Fibroblast of the aortic adventitia (primary cell): ENCODE measurements at places on chromosomes 4 and X.
A peak's percentile ranks its signal among the peaks of the same experiment; 100 is the strongest.

DNA sequence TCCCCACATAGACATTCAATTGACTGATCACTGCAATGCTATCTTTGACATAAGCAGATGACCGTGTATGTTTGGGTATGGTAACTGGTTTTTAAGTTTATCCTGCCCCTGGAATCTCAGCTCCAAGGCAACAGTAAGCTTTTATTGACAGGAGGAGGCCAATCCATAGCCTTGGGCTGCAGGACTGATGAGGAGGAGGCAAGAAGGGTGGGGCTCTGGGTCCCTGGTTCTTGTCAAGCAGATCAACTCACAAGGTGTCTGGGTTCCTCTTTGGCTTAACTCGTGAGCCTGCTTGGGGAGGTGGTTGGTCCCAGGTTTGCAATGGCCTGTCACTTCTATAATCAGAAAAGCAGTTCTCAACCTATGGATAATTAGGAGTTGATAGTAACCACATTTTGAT lies 113.2 kb upstream of the STX18 start:
- no peak for DNase-seq

DNA sequence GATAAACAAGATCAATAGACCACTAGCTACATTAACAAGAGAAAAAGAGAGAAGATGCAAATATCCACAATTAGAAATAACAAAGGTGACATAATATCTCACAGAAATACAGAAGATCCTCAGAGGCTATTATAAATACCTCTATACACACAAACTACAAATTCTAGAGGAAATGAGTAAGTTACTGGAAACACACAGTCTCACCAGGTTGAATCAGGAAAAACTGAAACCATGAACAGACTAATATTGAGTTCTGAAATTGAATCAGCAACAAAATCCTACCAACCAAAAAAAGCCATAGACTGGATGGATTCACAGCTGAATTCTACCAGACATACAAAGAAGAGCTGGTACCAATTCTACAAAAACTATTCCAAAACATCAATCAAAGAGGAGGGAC lies 211.8 kb upstream of the CPEB2 start:
- no peak for DNase-seq

DNA sequence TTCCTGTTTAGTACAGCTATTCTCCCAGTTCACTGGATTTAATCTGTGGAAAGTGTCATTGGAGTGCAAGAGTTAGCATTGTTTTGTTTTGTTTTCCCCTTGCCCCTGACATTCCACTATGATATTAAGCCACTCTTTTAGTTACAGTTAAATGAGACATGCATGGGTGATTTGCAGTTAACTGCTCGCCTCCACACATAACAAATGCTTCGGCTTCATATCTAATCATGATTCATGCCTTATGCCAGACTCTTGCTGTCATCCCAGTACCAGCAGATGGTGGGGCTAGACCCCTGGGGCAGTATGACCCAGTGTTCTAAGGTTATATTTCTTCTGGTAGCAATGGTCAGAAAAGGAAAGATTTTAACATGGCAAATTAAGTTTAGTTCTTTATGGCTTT lies 80.1 kb downstream of the RAP1GDS1 start:
- DNase-seq, result peak; percentile 35

DNA sequence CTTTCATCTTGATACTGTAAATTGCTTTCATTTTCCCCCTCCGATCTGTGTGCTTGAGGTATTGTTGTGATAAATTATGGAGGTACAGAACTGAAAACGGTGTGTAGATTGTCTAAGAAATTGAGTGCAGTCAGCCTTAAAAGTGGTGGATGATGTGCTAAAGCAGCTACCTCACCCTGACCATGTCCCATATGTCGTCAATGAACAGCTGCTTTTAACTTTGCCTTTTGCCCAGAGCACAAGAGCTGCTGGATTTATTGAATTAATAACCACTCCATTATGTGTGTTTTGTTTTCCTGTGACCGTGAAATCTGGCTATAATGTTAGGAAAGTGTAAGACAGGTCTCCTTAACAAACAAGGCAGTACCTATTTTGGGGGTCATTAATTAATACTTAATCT lies 581.9 kb upstream of the PITX2 start:
- no peak for DNase-seq

- peak; percentile 77 for DNase-seq
Observed at GRCh38 chrX:70554523-70554922, 109.9 kb downstream of the DLG3 start.

GRCh38 chr4:14772388-14772787 lies 229.9 kb upstream of the CPEB2 start:
- DNase-seq, result no peak

DNA sequence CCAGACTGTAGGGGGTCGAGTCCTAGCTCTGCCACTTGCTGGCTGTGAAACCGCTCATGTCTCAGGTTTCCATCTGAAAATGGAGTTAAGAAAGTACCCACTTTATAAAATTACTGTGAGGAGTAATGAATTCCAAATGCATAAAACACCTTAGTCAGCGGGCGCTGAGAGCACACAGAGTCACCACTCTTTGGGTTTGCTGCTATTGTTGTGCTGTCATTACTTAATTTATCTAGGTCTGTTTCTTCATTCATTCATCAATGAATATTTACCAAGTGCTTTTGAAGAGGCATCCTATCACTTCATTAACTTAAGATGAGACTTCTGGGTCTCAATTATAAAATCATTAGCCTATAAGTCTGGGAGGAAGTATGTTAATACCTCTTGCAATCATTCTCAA lies 317.3 kb downstream of the FBXW7 start:
- DNase-seq, result no peak

GRCh38 chrX:15512401-15512965 lies 11.9 kb downstream of the BMX start:
- DNase-seq, result no peak

- DNase-seq, result no peak
Observed at GRCh38 chrX:49845701-49846403, 16.7 kb downstream of the PAGE4 start.

DNA sequence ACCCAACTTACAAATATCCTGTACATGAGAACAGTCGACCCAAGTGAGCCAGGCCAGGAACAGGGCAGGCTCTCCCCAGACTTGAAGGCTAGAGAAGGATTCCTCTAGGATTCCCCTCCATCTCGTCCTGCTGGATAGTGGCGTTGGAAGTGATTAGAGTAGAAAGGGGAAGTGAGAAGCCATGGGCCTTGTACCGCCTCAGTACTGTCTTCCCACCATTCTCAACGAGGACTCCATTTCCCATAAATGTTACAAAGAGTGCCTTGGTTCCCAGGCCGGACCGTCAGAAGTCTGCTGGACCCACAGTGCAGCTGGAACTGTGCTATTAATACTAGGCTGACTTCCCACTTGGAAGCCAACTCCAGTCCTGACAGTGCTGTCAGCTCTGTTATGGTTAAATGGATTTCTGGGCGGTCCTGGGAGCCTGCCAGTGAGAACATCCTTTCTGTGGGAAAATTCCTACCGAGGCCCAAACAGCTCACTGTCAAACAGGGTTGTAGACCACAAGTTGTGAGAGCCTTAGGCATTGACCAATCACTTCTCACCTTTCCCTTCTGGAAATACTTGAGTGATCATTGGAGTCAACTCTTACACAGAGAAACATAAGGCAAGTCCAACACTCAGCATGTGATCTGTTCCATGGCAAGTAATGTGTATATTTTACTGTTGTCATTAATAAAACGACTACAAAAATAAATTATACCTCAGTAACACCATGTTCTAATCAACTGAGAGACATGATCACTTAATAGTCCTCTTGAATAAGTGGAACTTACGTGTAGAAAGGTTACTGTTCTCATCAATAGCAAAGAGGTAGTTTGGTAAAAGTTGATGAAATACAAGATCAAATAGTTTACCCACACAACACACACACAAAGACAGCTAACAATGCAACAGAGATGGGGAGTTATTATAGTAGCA lies 58.4 kb downstream of the AMELX start:
- DNase-seq, result peak; percentile 72

DNA sequence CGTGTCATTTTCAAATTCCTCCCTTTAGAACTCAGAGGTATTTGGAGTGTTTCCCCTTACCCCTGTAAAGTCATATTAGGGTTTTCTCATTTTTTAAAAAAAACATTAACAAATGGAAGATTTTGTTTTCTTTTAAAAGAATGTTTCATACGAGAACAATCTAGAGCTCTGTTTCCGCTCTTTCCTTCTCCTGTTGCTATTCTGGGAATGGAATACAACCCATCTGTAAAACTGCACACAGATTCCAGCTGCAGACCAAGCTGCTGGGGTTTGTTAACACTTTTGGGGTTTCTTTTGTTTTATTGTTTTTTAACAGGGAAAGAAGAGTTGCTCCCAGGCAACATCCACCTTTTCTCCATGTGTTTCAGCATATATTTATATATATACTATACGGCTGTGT lies 61.3 kb downstream of the HCCS start:
- DNase-seq, result no peak

GRCh38 chrX:104427693-104428092 lies 138.3 kb upstream of the IL1RAPL2 start:
- no peak for DNase-seq

- no peak for DNase-seq
Observed at GRCh38 chr4:47692691-47693090, 145.2 kb downstream of the CORIN start.

- peak; percentile 40 for DNase-seq
Observed at GRCh38 chr4:173958445-173958844, 325.0 kb downstream of the FBXO8 start.

DNA sequence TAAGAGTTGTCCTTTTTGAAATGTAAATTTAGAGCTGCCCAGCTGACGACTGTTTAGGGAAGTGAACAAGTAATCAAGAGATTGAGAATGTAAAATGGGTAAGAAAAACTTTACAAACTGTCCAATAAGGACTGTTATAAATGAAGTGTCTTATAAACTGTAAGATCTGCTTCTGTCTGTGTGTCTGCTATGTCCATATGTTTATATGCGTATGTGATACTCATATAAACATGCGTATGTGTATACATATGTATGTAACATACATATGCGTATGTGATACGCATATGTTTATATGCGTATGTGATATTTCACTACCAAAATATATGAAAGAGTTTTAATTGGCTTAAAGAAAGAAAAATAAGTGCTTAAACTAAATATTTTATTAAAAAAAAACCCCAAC lies 416.0 kb upstream of the GALNTL6 start:
- DNase-seq, result no peak

DNA sequence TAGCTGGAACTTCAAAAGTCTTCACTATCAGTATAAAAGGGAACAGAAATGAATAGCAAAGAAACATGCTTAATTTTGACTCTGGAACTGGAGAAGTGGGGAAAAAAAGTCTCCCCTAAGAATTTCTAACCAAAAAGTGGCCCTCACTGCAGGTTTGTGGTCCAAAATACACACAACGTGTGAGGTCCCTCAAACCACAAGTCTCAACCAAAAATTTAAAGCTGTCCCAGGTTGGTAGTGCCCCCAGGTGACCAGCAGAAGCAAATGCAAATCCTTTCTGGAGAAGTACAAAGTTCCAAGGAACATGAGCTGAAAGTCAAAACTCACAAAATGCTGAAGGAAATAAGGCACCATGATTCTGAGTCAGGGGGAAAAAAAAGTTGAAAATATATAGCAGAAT lies 23.6 kb upstream of the VAMP7 start:
- peak; percentile 18 for DNase-seq

DNA sequence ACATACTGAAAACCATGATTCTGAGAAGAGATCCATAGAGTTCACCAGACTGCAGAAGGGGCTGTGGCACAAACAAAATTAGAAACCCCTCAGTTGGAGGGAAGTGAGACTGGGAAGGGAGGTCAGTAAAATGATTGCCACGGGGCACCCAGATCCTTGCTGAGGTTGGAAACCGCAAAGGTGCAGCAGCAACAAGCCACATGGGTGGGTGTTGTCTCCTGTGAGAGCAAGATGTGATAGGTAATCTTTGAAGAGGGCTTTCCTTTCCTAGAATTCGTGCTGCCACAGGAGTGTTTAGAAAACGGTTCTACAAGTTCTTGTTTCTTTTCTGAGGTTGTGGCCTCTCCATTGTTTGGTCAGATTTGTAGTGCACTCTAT lies 85.5 kb downstream of the NFKB1 start:
- DNase-seq, result no peak

DNA sequence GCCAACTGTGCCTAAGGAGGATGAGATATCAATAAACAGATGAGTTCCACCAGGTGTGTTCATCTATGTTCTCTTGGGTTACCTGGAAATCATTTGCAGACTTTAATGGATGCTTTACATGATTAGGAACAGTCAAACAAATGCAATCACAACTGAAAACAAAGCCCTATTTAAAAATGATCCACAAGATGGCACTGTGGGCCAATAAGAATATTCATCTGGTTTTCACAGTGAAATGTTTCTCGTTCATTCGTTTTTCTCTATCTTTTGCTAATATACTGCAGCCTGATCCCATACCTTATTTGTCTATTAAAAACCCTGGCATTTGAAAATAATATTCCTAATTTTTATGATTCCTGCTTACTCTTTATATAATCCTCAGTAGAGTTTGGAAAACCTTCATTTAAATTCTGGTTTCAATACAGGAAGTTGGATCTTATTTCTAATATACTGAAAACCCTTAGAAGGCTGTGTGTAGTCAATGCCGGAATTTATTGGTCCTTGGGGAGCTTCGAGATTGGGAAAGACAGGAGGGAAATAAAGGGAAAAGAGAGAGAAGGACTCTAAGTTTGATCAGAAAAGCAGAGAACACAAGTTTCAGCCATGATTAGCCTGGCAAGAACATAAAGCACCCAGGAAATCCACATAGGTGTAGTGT lies 63.8 kb upstream of the TAPT1 start:
- peak; percentile 72 for DNase-seq
